Pancreas (tissue), 10 donors: ENCODE measurements at places on chromosomes 2 and 18.

DNA sequence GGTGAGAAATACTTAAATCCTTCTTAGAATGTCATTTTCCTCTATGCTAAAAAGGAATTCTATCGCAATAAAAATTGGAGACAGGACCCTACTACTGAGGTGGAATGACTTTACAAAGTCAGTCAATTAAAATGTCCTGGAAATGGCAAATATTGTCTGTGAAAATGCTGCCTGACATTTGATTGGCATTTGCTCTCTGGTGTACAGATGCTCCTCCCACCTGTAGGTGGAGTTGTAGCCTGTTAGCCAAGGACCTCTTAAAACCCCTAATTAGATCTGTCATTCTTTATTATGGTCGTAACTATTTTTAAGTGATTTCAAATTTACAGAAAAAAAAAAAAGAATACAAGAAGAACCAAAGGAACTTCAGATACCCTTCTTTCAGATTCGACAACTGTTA lies 393.1 kb upstream of the KLHL29 start:
- DNase-seq = no peak

GRCh38 chr2:158796652-158797051 lies 1.5 kb downstream of the DAPL1 start:
- no peak for DNase-seq

DNA sequence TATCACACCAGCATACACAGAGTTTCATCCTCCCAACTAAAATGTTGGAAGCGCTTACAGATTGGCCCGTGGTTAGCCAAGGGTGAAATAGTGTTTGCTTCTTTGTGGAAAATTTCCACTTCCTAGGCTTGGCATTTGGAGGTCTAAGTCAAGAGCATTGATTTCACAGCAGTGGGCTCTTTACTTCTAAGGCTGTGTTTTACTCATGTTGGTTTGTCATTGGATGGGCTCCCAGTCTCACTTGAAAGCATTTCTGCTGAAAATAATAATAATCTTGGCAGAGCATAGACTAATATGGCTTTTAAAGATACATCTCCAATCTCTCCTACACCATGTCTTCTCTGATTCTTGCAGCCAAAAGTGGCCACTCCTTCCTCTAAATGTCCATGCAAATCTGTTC lies 82.9 kb downstream of the DYNAP start:
- DNase-seq = no peak

GRCh38 chr2:123723706-123724105 lies 301.4 kb upstream of the CNTNAP5 start:
- no peak for DNase-seq

DNA sequence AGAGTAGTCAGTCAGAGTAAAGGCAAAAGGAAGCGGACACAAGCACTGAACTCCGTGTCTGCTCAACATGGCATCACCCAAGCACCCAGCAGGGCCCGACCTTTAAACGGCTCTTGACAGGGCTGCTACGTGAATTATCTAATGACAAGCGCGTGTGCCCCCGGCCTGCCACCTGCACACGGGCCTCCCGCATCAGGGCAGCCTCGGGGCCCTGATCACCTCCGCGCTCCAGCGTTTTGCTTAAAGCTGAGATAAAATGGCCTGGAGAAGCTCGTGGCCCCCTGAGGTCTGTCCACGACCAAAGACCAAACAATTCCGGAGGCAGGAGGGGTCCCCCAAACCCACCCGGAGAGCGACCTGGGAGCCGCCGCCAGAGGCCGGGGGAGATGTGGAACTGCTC lies 376 bp downstream of the NDUFA10 start:
- DNase-seq = no peak

GRCh38 chr2:3430740-3431490 lies 51.4 kb downstream of the TRAPPC12 start:
- DNase-seq = no peak

GRCh38 chr2:54047091-54047490 lies 68.3 kb upstream of the ACYP2 start:
- DNase-seq = no peak

GRCh38 chr18:11880586-11881304 lies 27.4 kb downstream of the MPPE1 start:
- no peak for DNase-seq

DNA sequence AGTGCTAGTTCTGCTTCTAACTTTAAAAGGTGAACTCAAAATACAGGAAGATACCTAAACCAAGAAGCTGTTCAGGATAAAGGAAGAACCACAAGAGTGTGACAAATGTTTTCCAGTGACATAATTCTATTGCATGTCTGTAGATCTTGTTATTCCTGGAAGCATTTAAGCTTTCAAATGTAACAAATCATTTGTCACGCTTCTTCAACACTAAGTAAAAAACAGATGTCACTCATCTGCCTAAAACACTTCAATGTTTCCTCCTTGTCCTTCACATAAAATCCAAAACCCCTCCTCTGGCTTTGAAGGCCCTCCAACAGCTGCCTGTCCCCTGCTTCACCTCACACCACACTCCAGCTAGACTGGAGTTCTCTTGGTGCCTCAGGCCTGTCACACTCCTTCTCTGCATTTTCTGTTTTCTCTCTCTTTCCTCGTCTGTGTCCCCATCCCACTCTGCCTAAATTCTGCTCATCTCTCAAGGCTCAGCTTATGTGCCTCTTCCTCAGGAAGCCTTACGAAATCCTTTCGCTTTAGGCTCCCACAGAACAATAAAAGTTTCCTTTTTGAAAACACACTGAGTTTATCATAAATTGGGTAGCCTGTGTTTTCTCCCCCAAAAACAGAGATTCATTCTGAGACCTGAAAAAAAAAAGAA lies 6.4 kb upstream of the CLEC4F start:
- no peak for DNase-seq

DNA sequence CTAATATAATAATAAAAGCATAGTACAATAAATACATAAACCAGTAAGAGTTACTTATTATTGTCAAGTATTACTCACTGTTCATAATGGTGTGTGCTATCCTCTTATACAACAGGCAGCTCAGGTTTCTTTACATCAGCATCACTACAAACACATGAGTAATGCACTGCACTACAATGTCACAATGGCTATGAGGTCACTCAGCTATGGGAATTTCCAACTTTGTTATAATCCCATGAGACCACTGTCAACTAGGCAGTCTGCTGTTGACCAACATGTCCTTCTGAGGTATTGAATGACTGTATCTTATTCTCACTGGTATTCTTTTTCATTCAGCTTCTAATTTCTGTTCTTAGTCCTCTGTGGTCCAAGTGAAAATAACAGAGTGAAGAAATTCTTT lies 250.4 kb upstream of the DSEL start:
- no peak for DNase-seq

- DNase-seq = no peak
Observed at GRCh38 chr2:236665572-236666118, 96.0 kb downstream of the ACKR3 start.

DNA sequence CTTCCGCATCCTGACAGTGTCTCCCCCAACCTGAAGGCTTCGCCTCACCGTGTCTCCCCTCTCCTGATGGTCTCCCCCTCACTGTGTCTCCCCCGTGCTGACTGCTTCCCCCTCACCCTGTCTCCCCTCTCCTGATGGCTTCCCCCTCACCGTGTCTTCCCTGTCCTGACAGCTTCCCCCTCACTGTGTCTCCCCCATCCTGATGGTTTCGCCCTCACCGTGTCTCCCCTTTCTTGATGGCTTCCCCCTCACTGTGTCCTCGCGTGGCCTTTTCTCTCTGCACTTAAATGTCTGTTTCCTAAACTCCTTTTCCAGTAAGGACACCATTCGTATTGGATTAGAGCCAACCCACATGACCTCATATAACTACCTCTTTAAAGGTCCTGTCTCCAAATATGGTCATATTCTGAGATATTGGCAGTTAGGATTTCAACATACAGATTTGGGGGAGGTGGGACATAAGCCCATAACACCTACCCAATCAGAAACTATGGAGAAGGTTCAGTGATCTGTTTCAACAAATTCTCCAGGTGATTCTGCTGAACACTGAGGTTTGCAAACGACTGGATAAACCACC lies 47.9 kb upstream of the RAB27B start:
- DNase-seq = no peak
